Inflammatory macrophage treated with lipopolysaccharide for 4 hours (primary cell): ENCODE measurements at places on chromosomes 6 and 20.

DNA sequence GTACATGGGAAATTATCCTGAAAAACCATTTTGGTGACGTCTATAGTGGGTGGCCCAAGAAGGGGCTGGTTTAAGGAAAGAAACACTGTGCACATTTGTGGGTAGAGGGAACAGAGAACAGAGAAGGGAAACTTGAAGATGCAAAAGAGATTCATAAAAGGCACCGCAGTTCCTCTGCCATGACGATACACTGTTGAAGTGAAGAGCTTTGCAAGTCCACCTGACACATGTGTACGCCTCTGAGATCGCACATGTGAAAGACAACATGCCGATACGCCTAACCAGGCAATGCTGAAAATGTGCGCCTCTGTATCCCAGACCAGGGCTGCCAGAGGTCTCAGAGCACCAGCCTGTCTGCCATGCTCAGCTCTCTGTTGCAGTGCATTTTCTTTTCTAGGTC lies 180.9 kb downstream of the KIF16B start:
- no peak for DNase-seq

DNA sequence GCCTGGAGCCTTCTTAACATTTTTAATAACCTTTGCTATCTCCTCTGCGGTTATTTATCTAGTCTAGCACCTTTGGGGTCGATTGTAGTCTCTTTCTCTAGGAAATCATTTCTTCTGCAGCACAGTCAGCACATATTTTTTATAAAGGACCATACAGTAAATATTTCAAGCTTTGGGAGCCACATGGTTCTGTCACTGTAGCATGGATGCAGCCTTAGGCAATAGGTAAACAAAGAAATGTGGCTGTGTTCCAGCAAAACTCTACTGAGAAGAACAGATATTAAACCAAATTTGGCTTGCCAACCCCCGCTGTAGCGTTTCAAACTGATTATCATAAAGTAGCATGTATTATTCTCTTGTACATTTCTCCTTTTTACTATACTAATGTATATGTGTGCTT lies 95.7 kb downstream of the SLC23A2 start:
- no peak for DNase-seq

DNA sequence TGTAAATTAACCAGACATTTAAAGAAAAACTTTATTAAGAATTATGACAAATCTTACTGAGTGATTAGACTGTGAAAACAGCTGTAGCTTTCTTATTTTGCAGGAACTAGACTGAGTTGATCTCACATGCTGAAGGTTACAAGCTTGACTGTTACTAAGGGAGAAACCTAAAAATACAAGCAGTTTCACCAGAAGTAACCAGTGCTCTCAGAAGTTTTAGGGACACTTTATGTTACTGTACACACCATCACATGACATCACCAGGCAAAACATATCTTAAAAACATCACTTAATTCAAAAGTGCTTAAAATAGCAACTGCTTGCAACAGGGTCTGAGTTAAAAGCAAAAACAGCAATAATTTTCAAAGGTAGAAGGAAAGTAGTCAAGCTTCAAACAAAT lies 5.4 kb downstream of the FBXO30 start:
- peak; percentile 4 for DNase-seq

GRCh38 chr6:15351631-15352030 lies 105.8 kb downstream of the JARID2 start:
- peak; percentile 45 for DNase-seq

DNA sequence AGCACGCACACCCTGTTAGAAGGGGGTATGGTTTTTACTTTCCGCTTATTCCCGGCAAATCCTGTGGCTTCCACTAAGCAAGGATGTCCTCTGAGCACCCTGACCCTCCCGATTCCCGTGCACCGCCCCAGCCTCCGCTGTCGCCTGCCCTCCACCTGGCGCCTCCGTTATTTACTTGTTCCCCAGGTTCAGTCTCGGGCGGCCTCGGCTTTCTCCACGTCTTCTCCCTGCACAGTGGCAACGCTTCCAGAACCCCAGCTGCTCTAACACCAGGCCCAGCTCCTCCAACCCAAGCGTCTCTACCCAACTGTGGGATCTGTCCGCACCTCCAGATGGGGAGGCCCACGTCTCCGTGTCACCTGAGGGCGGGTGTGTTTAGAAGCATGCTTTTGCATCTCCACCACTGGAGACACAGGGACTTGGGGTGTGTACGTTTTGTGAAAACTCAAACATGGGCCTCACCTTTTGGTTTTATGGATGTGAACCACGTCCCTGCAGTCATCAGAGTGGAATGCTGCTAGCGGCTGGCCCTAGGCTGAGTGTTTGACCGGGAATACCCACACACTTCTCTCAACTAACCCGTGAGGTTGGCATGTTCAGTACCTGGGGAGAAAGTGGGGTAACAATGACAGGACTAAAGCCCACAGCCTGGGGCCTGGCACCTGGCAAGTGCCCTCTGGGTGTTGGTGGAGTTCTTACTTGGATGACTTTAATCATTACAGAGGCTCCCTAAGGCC lies 79.9 kb downstream of the THBS2 start:
- DNase-seq = no peak

- no peak for DNase-seq
These were observed 60.2 kb downstream of the GPR63 start for GRCh38 chr6:96777113-96777512.

DNA sequence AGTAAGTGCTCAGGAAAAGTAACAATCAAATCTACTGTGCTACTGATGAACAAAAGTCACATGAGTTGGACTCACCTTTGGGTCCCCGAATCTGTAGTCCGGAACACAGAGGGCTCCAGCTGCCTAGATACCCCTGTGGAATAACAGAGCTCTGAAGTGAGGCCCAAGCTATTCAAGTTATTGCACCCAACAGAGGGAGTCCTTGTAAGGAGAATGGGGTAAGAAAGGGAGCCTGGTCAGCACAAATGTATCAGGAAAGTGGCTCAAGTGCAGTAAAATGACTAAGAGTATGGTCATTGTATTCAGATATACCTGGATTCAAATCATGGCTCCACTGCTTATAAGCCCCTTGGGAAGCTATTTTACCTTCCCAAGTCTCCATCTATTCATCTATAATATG lies 20.9 kb downstream of the EDN1 start:
- peak; percentile 21 for DNase-seq

DNA sequence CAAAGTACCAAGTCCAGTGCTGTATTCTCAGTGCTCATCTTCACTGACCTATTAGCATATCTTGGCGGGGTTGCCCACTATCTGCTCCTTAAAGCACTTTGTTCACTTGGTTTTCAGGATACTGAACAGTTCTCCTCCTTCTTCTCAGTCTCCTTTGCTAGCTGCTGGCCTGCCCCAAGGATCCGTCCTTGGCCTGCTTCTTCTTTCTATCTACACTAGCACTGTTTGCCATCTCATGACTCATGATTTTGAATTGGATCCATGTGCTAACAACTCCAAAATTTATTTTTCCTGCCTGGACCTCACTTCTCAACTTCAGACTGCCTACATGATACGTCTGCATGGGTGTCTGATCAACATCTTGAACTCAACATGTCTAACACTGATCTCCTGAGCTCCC lies 15.5 kb downstream of the TPD52L1 start:
- DNase-seq = no peak
